Fibroblast of skin of scalp (primary cell): ENCODE measurements at places on chromosomes 4 and X.

GRCh38 chrX:115408771-115409400 is 119.4 kb downstream of the LUZP4 start:
- peak; percentile 77 for DNase-seq

DNA sequence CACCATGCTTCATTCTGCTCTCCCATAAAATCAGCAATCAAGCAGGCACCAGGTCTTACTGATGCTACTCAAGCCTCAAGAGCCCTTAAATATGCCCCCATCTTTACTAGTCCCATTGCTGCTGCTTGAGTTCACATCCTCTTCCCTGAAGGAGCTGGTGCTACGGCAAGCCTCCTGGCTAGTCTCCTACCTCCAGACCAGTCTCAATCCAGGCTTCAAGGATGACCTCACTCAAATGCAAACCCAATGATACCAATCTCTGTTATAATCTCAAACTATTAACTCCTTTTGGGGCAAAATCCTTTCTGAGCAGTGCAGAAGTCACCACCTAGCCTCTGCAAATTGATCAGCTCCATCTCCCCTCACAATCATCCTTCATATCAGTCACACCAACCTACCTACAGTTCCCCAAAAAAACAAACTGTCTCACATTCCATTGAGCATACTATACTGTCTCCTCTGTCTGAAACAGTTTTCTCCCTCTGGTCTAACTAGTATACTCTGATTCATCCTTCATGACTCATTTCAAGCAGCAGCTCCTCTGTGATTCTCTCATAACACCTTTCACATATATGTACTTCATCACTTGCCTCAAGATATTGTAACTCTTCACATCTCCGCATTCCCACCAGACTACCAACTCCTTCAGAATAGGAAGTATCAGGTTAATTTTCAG is 30.0 kb downstream of the PAPSS1 start:
- DNase-seq, result peak; percentile 73

DNA sequence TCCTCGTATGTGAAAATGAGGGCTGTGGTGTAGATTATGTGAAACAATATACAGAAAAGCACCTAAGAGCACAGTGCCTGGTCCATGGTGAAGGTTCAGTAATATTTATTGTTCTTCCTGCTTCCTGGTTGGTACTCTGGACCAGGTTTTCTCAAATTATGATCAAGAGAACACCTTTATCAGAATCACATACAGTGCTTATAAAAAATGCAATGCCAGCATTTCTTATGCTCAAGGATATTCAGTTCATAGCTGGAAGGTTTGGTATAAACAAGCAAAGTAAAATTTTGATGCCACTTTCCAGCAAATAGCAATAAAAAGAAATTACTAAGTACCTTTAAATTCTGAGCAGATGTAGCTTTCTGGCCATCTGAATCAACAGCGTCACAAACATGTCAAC is 1412.4 kb downstream of the RPA4 start:
- no peak for DNase-seq

DNA sequence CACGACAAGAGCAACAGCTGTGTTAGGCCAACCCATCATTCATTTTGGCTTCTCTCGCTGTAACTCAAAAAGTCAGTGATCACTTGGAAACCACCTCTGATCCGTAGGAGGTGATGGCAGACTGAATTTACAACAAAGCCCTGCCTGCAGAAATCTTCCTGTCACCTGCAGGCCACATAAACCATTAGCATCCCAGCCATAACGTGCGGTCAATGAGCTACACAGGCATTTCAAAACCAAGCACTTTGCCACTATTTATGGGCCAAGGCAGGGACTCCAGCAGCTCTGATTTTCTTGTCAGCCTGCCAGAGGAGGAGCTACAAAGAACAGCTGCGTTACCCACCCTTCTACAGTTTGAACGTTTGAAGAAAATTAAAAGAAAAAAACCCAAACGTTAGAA is 228.1 kb upstream of the PPARGC1A start:
- DNase-seq, result peak; percentile 6

DNA sequence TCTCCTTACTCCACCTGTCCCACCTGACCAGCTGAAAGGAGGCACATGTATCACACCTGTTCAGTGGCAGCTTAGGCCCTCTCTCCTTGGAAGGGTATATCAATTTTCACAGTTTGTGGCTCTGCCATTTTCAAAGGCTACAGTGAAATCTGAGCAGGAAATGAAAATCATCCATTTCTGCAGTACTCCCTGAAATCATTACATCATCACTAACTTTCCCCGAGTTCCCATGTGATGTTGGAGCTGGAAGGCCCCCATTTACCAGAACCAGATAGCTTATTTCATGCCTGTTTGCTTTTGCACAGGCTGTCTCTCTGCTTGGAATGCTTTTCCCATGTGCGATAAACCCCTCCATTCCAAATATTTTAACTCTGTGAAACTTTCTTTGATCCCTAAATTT is 31.0 kb upstream of the STX18 start:
- DNase-seq, result no peak
